ENCODE measurements at places on chromosomes 16 and 17.
A peak's percentile ranks its signal among the peaks of the same experiment; 100 is the strongest.

- no peak for DNase-seq
Observed at GRCh38 chr17:66403846-66404556, 101.6 kb downstream of the PRKCA start.

DNA sequence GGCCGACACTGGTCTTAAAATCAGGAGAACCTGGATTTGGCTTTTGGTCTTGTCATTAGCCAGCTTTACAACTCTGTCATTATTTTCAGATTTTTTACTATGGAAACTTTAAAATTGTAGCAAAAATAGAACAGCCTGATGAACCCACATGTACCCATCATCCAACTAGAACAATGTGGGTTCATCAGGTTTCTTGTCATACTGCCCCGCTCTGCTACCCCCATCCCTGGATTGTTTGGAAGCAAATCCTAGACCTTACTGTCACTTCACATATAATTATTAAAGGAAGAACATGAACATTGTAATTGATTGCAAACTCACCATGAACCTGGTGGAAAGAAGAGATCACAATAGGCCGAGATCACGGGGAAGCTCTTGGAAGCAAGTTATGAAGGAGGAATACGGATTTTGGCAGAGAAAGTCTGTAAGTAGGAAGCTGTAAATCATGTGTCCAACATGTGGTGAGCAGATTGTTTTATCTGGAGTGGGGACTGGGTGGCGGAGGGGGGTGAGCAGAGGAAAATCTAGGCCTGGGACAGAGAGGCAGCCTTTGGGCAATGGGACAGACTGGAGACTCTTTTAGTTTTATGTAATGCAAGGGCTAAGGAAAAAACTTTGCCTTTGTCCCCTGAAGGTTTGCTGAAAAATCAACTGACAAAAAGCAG lies 67.0 kb downstream of the PITPNC1 start:
- DNase-seq, result no peak

DNA sequence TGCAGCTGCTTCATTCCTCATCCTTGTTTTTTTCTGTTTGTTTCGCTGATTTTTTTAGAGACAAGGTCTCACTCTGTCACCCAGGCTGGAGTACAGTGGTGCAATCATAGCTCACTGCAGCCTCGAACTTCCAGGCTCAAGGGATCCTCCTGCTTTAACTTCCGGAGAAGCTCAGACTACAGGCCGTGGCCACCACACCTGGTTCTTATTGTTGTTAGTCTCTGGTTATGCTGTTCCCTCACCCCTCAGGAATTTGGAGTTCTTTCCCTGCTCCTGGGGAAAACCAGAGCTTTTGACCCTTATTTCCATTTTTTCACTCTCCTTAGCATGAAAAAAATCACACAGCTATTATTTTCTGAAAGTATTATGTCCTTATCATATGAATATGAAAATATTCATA lies 1.8 kb downstream of the ODF4 start:
- no peak for DNase-seq

DNA sequence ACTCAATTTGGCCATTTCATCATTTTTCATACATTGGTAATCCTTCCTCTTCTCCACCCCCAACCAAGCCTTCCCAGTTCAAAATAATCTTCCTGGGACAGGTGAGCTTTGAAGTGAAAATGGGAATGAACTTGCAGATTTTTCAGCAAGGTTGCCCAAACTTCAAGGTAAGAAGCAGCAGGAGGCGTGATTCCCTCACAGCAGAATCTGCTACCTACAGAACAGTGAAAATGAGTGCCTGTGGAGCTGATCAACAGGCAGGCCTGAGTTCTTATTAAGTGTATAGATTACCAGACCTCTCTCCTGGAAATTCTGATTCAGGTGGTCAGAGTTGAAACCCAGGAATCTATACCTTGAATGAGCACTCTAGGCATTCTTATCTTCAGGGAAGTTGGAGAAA lies 356.6 kb downstream of the RBFOX1 start:
- no peak for DNase-seq

- no peak for DNase-seq
Observed at GRCh38 chr16:3734758-3735221, 17.5 kb upstream of the TRAP1 start.

- DNase-seq, result no peak
Observed at GRCh38 chr16:58010886-58011285, 9.7 kb downstream of the USB1 start.

DNA sequence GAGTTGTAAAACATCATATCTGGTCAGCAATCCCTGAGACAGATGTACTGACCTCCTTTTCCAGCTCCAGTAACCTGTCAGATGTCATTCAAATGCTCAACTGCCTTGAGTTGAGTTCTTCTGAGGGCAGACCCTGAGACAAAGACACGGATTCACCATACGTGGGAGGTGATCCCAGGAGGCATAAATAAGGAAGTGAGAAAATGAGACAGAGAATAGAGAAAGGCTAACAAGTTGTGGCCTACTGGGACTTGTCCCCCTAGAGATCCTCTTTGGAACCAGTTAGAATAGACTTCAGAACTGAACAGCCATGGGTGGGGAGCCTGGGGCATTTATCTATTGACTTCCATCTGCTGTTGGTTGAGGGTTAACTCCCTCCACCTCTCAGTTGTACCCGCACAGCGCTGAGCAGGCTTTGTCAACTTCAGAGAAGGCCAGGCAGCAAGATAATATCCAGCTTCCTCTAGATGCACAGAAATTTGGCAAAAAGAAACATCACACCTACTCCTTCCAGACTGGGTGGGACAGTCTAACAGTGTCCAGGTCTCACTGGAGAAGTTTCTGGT lies 123.0 kb upstream of the DYNLRB2 start:
- peak; percentile 43 for DNase-seq

DNA sequence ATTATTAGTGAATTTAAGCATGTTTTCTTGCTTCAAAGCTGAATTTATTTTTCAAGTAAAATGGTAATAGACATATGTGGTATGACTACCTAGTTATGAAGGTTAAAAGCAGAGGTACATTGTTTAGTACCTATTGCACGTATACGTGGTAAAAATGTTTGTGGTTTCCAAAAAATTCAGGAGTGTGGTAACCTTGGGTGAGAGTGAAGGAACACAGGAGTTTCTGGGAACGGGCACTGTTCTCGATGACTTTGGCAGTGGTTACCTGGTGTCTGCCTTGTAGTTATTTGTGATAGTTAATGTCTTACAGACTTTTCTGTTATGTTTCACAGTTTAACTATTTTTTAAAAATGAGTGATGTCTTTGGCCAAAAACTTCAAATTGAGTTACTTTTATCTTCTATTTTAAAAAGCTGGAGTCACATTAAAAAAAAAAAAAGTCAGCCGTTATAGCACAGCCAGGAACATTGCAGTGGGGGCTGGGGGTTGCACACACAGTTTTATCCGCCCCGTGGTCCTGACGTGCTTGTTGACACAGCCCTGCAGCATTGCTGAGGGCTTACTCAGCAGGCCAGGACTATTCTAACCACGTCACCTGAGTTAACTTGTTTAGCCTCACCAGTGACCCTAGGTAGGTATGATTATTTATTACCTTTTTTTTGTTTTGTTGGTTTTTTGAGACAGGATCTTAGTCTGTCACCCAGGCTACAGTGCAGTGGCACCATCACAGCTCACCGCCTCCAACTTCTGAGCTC lies 10.9 kb downstream of the JPT2 start:
- no peak for DNase-seq

GRCh38 chr16:3829631-3830536 lies 50.6 kb downstream of the CREBBP start:
- no peak for DNase-seq

DNA sequence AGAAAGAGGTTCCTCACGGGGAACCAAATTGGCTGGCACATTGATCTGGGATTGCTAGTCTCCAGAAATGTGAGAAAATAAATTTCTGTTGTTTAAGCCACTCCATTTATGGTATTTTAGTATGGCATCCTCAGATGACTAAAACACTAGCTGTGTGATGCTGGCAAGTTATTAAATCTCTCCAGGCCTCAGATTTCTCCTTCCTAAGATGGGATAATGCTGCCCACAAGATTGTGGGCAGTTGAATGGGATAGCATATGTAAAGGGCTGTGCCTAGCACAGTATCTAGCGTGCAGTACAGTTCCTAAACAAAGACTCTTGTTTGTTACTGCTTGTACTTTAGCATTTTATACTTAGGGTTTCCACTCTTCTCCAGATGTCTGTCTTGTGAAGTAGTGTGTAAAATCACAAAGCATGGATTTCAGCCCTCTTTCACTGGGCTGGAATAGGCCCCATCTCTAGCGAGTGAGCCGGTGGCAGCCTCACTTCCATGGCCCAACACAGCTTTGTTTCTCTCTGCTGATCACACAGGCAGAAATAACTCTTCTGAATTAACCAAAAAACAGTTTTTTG lies 38.2 kb upstream of the PHAF1 start:
- no peak for DNase-seq
